ENCODE measurements at places on chromosomes 12 and 14.

- DNase-seq: no peak
Measured at GRCh38 chr14:103694572-103695026, 20.7 kb downstream of the XRCC3 start.

DNA sequence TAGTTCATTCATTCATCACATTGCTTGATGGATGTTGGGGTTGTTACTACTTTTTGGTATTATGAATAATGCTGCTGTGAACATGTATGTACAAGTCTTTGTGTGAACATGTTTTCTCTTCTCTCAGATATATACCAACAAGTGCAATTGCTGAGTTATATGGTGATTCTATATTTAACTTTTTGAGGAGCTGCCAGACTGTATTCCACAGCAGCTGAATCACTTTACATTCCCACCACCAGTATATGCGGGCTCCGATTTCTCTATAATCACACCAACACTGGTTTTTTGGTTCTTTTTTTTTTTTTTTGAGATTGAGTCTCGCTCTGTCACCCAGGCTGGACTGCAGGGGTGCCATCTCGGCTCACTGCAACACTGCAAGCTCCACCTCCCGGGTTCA lies 22.2 kb upstream of the PLEKHG6 start:
- DNase-seq: no peak

DNA sequence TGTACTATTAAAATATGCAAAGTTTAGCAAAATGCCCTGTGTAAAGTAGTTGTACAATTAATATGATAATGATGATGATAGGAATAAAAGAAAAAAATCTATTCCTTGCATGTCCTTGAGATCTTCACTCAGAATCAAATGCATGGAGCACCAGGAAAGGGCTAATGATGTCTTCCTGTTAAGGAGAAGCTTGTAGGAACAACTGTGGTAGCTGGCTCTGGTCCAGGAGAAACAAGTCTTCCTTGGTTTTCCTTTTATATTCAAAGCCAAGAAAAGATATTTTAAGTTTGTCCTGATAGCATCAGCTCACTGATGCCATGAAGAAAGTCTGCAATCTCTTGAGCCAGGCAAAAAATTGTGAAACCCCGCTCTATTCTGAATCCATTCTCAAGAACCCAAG lies 138.9 kb downstream of the PIK3C2G start:
- DNase-seq: no peak

DNA sequence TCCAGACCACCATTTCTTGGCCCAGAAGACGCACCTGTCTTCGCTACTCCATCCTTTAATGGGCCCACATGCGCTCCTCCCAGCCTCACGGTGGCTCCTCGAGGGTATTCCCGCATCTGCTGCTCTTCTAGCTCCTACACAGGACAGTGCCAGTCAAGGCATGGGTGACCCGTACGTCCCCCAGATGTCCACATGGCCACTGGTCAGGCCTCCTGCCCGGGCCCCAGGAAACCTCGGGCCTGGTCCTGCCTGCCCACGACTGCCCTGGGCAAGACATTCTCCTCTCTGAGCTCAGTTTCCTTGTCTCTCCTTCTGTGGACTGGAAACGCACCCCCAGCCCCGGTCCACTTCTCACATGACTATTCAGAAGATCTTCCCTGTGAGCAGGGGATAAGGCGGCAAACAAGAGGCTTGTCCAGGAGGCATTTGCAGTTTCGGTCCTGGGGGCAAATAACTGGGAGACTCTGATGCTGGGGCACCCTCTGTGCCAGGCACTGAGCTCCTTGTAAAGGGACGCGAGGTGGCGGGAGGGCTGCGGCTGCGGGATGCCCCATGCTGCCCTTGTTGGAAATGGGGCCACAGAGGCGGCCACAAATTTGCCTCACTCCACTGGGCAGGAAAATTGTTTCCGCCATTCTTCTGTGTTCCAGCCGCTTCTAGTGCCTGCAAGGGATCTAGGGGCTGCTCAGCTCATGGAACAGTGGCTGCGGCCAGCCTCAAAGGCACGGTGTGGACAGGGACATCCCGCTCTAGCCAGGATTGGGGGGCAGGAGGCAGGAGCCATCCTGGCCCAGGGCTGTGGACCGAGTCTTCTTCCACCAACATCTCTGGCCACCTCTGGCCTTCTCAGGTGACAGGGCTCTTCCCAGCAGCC lies 6.8 kb upstream of the BEGAIN start:
- no peak for DNase-seq

DNA sequence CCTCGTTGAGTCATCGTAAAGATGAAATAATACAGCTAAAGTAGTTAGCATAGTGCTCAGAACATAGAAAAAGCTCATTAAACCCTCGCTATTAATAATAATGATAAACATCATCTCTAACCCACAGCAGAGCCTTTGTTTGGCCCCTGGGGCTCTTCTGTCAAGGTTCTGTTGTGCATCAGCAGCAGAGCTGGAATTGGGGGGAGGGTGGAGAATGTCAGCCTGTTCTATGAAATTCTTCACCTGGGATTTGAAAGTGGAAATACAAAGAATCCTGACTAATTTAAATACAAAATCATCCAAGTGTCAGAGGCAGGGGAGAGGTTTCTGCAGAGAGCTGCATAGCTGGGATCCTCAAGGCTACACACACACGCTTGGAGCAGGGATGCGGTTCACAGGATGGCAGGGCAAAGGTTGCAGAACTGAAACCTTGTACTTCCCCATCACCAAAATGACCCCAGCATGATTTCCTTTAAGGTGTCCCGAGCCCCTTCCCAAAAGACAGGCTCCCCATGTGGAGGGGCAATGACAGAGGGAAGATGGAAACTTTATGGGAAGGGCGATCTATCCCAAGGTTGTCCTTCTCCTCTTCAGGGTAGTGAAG lies 71.8 kb downstream of the DAD1 start:
- no peak for DNase-seq

GRCh38 chr12:103456006-103456405 lies 39.8 kb downstream of the C12orf42 start:
- DNase-seq: no peak

DNA sequence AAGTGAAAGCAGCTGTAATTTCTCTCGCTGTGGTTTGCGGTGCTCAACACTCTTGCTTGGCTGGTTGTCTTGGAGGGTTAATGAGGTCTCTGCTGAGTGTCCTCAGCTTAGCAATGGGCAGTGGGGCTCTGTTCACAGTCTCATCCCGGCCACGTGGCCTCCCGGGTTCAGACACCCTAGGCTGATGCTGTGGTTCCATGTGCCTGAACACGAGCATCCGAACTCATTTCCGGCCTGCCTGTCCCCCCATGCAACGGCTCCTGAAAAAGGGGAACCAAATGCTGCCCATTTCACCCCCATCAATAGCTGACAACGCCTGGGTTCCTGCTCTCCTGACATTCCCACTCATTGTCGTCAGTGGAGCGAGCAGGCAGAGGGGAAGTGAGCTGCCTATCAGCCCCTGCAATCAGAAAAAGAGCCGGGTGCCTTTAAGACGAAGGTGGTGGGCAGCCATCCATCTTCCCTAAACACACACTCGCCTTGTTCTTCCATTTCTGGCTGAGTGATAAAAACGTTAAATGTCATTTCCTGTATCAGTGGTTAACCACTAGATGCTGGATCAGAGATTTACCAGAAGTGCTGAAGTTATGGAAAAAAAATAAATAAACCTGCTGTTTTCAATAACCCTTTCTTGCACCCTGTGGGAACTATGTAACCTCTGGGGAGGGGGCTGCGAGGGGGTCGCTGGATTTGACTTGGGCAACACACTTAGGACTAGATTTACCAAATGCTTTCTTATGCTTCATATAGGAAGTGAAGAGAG lies 60.3 kb upstream of the BCL2L14 start:
- no peak for DNase-seq
